ENCODE measurements at places on chromosomes 7 and 10.

DNA sequence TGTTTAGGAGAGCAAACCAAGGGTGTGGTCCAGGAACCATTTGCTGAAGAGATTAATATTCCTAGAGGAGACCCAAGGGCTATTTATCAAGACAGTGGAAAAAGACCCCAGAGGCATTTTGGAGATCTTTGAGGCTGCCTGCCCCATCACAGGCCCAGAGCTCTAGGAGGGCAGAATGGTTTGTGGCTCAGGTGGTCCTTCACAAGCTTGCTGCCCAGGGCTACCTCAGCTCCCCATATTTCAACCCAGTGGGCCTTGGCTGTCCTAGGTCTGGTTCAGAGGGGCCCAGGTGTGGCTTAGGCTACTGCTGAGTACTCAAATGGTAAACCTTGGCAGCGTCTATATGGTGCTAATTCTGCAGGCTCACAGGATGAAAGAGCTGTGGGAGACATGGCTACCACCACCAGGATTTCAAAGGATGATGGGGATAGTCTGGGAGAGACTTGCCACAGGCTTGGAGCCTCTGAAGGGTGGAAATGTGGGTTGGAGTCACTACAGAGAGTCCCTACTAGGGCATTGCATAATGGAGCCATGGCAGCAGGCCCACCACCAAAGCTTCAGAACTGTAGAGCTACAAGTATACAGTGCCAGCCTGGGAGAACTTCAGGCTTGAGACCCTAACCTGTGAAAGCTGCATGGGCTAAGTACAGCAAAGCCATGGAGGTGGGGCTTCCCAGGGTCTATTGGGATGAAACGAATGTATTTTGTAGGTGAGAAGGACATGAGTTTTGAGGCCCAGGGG is 24.3 kb downstream of the PTEN start:
- no peak for DNase-seq

DNA sequence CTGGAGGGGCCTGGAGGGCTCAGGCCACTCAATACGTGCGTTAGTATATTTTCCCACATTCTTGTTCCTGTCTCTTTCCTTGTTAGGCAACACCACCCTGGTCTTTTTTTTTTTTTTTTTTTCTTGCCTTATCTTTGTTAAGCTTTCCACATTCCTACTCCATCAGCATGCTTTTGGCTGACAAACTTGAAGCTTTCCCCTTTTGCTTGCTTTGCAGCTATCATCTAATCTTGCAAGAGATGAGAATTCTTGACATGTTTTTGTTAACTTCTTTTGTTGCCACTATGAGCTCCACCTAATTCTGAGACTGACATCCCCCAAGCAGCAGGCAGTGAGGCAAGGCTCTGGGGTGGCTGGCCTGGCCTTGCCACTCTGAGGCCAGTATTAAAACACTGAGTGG is 52.5 kb upstream of the NRP1 start:
- DNase-seq, result no peak

DNA sequence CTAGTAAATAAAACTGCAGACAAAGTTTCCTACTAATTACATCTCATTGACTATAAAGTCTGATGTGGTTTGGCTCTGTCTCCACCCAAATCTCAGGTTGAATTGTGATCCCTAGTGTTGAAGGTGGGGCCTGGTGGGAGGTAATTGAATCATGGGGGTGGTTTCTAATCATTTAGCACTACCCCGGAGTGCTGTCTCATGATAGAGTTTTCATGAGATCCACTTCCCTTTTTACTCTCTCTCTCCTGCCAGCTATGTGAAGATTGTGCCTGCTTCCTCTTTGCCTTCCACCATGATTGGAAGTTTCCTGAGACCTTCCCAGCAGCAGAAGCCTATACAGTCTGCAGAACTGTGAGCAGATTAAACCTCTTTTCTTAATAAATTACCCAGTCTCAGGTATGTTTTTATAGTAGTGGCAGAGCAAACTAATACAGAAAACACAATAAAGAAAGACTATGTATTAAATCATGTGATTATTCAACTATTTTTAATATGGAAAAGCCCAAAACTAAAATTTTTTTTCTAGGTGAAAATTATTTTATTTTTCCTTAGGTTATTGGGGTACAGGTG is 232.1 kb downstream of the FZD1 start:
- DNase-seq, result no peak

GRCh38 chr10:101888251-101888949 is 44.8 kb upstream of the KCNIP2 start:
- DNase-seq, result no peak

DNA sequence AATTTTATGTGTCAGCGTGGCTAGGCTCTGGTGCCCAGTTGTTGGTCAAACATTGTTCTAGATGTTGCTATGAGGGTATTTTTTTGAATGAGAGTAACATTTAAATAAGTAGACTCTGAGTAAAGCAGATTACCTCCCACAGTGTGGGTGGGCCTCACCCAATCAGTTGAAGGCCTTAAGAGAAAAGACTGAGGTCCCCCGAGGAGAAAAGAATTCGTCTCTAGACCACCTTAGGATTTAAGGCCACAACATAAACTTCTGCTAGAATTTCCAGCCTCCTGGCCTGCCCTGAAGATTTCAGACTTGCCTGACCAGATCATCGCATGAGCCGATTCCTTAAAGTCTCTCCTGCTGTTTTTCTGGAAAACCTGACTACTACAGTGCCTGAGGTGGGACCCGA is 45.1 kb upstream of the SRGN start:
- DNase-seq, result no peak

- no peak for DNase-seq
Observed at GRCh38 chr10:128297709-128298378, 171.6 kb upstream of the MKI67 start.

DNA sequence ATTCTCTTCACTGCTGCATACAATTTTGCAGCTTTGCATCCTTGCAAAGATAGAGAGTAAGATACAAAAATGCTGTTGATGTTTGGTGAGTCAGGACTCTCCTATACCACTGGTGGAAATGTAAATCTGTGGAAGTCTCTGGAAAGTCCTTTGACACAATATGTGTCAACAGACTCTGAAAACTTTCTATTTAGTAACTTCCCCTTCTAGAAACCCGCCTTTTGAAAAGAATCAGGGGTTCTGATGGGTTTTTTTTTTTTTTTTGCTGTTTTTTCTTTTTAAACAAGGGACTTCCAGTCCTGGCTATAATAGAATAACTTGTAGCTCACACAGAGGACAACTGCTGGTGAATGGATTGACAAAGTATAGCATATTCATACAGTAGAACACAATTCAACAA is 16.4 kb downstream of the NOD1 start:
- no peak for DNase-seq

GRCh38 chr10:391305-391704 is 256.1 kb downstream of the ZMYND11 start:
- DNase-seq, result no peak

DNA sequence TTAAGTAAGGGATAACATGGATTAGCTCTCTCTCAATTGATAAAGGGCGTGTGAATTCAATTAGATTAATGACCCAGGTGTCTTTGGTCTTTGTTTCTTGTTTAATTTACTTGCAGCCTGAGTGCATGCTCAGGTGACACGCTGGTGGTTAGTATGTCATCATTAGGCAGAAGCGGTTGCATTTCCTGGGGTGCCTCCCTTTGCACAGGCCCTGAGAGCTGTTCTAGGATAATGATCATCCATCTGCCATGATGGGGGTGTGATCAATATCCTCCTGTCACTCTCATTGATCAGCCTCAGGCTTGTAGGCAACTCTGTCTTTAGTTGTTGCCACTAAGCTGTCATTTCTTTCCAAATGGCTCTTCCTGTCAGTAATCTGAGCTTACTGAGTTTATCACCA is 99.6 kb upstream of the NPS start:
- no peak for DNase-seq

DNA sequence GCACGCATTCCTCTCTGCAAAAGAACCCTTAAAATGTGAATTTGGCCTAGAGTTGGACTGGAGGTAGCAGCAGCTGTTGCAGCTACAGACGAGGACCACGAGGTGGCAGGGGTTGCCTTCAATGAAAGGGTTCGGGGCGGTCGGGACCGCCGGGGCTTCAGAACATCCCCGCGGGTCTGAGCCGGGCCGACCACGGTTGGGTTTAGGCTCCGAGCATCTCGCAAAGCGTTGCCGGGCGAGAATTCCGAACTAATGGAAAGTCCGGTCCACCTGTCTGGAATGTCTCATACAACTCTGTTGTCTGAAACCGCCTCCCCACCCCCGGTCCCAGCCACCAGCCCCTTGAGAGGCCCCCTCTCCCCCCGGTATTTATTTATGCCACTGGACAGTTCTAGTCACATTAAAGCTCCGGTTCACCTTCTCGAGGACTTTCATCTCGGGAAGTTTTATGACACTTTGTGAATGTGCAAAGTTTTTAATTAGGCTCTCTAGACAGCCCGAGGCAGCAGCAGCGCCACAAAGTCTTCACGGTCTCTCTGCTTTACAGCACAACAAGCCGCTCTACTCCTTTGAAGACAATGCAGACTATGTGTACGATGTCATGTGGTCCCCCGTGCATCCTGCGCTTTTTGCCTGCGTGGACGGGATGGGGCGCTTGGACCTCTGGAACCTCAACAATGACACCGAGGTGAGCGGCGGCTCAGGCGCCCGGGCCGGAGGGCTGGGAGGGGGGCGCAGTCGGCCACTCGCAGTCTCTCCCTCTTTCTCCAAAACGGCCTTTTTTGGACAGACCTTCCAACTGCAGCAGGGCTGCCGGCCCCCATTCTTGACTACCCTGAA is 246.2 kb downstream of the SLC25A13 start:
- peak; percentile 52 for DNase-seq

- no peak for DNase-seq
Observed at GRCh38 chr7:112010109-112010508, 196.1 kb downstream of the DOCK4 start.

- no peak for DNase-seq
Observed at GRCh38 chr10:103238506-103239252, 7.0 kb upstream of the RPEL1 start.

DNA sequence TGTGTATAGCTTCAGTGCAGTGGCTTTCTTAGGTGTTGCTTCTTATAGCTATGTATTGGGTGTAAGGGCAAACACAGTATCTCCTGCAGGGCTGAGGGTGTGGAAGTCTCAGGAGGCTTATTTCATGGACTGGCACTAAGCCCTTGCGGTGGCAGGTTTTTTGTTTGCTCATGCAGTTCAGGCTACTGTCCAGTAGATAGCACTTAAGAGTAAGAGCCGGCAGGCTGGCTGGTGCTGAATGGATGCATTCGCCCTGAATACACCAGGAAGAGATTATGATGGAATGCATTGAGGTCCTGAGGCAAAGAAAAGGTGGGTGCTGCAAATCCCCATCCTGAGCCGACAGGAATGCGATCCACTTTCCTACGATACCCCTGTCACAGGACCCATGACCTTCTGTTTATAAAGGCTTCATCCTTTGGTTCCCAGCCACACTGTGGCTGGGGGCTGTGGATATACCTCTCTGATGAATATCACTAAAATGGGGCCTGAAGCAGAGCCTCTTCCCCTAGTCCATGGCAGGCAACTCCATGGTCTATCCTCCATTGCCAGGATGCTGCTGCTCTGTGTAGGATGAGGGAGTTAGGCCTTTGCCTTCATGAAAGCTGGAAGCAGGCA is 44.9 kb downstream of the ANXA8 start:
- no peak for DNase-seq

- DNase-seq, result no peak
Observed at GRCh38 chr7:139094596-139094995, 14.9 kb downstream of the ZC3HAV1 start.

DNA sequence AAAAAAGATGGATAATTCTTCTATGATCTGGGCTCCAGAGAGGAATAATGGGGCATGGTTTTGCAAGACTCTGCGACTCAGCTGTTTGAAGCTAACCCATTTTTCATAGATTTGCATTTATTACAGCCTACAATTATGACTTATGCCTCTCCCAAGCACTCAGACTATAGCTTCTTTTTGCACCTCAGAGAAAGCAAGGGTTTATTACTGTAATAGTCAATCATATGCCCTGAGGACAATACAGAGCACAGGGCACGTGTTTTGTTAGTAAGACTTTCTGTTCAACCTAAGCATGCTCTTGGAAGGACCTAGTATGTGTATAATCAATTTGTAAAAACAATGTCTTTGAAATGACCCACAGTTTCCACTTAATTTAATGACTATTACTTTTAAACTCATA is 221.2 kb downstream of the PARD3 start:
- no peak for DNase-seq

- DNase-seq, result peak; percentile 41
Observed at GRCh38 chr10:132281915-132282666, 25.7 kb downstream of the STK32C start.

- no peak for DNase-seq
Observed at GRCh38 chr10:101573885-101574753, 13.9 kb downstream of the POLL start.

- no peak for DNase-seq
Observed at GRCh38 chr10:52756966-52757365, 15.6 kb downstream of the MBL2 start.

- DNase-seq, result no peak
Observed at GRCh38 chr7:2824026-2824677, 20.0 kb downstream of the GNA12 start.
